ENCODE measurements at places on chromosomes 2 and 18.

- no peak for DNase-seq
Measured at GRCh38 chr18:22935431-22935830, 2.3 kb downstream of the RBBP8 start.

- DNase-seq: peak; percentile 72
Measured at GRCh38 chr2:65349863-65350262, 82.5 kb downstream of the SPRED2 start.

DNA sequence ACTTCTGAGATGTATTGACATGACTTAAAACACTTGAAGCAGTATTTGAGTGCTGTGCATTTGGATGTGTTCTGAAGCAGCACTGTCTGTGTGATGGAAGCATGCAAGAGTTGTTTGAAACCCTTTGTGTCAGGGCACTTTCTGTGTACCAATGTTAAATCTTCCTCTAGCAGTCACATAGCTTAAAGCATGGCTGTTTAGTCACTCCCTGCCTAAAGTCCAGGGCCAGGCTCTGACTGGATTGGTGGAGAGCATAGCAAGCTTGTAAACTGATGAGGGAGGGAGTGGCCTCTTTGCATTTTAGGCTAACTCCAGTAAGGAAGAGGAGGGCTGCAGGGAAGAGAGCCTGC lies 73.5 kb downstream of the MYO1B start:
- DNase-seq: peak; percentile 76

DNA sequence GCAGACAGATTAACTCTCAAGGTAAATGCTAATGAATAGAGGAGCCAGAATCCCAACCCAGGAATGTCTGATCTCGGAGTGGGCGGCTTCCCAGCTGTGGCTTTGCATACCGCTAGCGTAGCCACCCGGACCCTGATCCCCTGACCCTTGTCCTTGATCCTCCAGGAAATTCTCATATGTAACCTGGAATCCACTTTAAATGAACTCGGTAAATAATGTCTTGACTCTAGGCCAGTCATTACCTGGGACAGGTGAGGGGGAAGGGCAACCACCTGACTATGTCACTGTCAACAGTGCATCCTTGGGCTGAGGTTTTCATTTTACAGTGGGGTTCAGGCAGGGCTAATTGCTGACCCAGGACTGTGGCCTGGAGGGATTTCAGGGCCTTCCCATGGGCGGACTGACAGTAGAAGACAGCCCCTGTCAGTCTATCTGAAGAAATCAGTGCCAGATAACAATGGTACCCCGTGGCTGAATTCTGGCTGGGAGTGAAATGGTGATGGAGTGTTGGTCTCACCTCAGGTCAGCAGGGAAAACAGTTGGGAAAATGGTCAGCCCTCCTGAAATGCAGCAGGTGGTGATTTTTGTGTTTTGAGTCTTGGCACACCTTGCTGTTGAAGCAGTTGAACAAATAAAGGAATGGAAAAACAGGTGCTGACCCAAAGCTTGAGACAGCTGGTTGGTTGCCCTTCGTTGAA lies 9.6 kb downstream of the ACKR3 start:
- peak; percentile 39 for DNase-seq

GRCh38 chr2:174668075-174668474 lies 70.5 kb upstream of the WIPF1 start:
- DNase-seq: no peak

DNA sequence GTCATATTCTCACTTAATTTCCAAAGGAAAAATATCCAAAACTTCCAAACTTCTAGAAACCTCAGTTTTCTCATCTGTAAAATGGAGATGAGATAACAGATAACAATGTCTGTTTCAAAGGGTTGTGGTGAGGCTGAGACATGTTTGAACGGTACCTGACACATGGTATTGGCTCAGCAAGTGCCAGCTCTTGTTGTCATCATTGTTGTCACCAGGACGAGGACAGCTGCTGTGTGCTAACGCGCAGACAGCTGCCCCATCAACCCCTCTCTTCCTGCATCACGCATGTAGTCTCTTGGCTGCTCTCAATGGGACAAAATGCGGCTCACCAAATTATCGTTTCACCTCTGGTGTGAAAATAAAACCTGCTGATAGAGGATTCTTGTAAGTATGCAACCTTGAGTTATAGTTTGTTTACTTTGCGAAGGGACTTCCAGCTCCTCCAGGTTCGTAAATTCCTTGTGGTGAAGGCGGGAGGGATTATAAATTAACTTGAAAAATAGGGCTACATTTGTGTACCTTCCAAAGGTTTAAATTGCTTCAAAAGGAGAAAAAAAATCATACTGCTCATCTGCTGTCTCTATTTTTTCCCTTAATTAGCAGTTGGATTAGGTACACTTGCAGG lies 605.4 kb downstream of the BCL11A start:
- peak; percentile 9 for DNase-seq

DNA sequence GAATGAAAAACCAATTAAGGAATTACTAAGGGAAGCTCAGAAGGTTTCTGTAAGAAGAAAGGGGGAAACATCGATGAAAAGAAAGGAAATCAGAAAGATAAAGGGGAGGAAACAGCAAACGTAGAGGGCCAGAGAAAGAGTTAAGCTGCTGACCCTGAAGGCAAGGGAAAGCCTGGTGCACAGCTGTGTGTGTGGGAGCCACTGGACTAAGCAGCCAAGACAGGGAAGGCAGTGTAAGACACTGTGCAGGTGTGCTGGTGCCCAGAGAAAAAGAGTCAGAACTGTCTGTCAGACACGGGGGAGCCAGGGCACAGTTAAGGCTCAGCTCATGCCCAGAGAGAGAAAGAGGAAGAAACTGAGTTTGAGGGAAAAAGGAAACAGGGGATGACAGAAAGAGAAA lies 104.0 kb downstream of the HIBCH start:
- no peak for DNase-seq

- no peak for DNase-seq
Measured at GRCh38 chr2:241768850-241769249, 7.8 kb upstream of the GAL3ST2 start.

GRCh38 chr2:241813644-241814392 lies 4.8 kb downstream of the NEU4 start:
- DNase-seq: no peak

Data from hepatocyte (in vitro differentiated cells).